Activated naive CD4-positive, alpha-beta T cell treated with anti-CD3 and anti-CD28 coated beads for 36 hours (primary cell): ENCODE measurements at places on chromosomes 5 and 9. TPM values are rescaled to one million over a fixed set of nuclear protein-coding genes. Genes with fewer than 3 reads are reported as not detected.

- H3K36me3 ChIP-seq: no peaks in the 10 kb centered on the region
- DNase-seq: peak; percentile 4
- no peak overlapping the region for H3K27ac ChIP-seq
- H3K4me1 ChIP-seq: no peaks in the 10 kb centered on the region
- H3K27me3 ChIP-seq: peaks cover 6% of the 10 kb centered on the region
These were observed 112.5 kb downstream of the HAPLN1 start for GRCh38 chr5:83608122-83608521.

- no peaks in the 10 kb centered on the region for H3K36me3 ChIP-seq
- H3K4me3 ChIP-seq: no peak overlapping the region
- no peak for DNase-seq
- no peaks in the 10 kb centered on the region for H3K4me1 ChIP-seq
These were observed 536.5 kb upstream of the CDH10 start for GRCh38 chr5:25181249-25181648.

GRCh38 chr5:7186818-7187217, 209.1 kb upstream of the ADCY2 start:
- no peaks in the 10 kb centered on the region for H3K27me3 ChIP-seq
- no peaks in the 10 kb centered on the region for H3K4me1 ChIP-seq
- no peak overlapping the region for H3K4me3 ChIP-seq
- H3K27ac ChIP-seq: no peak overlapping the region
- no peak for DNase-seq

GRCh38 chr5:34553581-34553980, 102.5 kb upstream of the RAI14 start:
- H3K27ac ChIP-seq: no peak overlapping the region
- H3K27me3 ChIP-seq: peaks cover 30% of the 10 kb centered on the region
- H3K36me3 ChIP-seq: no peaks in the 10 kb centered on the region
- no peak overlapping the region for H3K4me3 ChIP-seq
- H3K4me1 ChIP-seq: no peaks in the 10 kb centered on the region

- DNase-seq: no peak
- peaks cover 19% of the 10 kb centered on the region for H3K4me1 ChIP-seq
- H3K36me3 ChIP-seq: no peaks in the 10 kb centered on the region
These were observed 110.1 kb downstream of the WNK2 start for GRCh38 chr9:93294011-93294410.

DNA sequence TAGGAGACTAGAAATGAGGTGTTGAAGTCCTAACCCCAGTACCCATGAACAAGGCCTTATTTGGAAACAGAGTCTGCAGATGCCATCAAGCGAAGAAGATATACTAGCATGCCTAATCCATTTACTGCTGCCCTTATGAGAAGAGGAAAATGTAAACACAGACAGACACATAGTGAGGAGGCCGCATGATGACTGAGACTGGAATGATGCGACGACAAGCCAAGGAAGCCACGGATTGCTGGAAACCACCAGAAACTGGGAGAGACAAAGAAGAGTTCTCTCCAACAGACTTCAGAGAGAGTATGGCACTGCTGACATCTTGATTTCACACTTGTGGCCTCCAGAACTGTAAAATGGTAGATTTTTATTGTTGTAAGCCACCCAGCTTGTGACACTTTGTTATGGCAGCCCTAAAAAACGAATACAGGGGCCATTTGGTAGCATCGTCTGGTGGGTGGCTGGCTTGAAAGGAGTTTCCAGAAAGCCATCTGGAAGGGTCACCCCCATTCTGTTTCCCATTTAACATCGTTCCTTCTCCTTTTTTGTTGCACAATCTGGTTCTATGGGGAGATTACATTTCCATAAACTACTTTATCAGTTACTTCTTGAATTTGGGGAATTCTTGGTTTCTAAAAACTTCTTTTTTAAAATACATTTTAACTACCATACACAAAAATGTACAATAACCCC, 193.1 kb downstream of the HSD17B3 start:
- DNase-seq: no peak
- no peak overlapping the region for H3K27ac ChIP-seq

DNA sequence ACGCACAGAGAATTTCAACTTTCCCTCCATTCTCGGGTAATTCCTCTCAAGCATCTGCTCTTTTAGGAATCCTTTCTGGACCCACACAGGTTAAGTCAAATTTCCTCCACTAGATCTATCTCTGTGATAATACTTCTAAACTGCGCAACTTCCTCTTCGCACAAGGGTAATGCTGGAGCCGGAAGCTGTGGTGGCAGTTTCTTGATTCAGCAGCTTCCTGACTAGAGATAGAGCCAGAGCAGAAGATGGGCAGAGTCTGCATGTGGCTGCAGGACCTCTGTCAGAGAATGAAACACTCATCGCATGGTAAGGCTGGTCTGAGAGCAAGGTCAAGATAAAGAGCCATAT, 11.1 kb upstream of the CDC42SE2 start:
- peaks cover 72% of the 10 kb centered on the region for H3K4me1 ChIP-seq
- peak overlapping the region; percentile 94 for H3K4me3 ChIP-seq
- no peaks in the 10 kb centered on the region for H3K27me3 ChIP-seq
- H3K27ac ChIP-seq: peak overlapping the region; percentile 95
- peaks cover 9% of the 10 kb centered on the region for H3K36me3 ChIP-seq

DNA sequence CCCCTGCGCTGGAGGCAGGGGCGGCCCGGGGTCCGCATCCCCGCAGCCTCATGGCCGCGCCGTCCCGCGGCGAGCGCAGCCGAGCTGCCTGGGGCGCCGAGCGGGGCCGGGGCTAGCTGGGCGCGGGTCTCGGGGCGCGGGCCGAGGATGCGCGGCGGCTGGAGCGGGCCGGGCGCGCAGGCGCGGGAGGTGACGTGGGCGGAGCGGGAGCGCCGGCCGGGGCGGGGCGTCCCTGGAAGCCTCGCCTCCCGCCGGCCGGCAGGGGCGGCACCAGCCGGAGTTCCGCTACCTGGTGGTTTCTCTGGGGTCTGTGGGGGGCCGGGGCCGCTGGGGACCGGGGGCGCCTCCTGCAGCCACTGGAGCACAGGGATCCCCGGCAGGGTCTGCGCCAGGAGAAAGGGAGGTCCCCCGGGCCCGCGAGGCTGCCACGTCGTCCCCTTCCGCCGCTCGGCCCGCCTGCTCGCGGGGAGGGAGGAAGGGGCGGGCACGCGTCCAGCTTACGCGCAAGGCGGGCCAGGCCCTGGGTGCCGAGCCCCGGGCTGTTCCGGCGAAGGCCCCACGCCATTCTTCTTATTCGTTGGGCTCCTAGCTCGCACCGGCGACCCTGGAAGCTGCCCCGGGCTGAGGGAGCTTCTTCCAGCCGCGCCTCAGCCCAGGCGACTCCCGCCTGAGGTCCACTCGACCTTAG, at the start of gene LPCAT1:
TSS of gene LPCAT1 (minus strand) at position 168 of the 688 bp plus-strand sequence. CDS start at position 52, 116 bp downstream.
- DNase-seq: peak; percentile 68
- H3K4me1 ChIP-seq: peaks cover 22% of the 10 kb centered on the region
- peak within 1 kb of the TSS; percentile 87 for H3K4me3 ChIP-seq
- H3K27ac ChIP-seq: peak within 1 kb of the TSS; percentile 4

DNA sequence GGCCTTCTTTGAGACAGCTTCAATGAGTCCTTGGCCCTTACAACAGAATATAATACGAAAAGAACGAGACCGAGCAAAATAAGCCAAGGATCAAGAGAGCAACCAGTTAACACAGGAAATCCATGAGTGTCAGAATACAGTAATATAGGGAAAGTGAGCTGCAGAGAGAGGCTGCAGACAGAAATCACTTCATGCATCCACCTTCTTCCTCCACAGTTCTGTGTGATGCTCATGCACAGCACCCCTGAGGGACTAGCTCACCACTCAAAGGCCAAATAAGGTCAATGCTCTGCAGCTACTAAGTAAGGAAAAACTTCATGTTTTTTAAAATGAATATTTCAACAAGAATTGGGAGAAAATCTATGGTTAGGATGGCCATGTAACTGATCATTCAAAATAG, 257.1 kb downstream of the MCTP1 start:
- H3K4me3 ChIP-seq: no peak overlapping the region
- H3K36me3 ChIP-seq: no peaks in the 10 kb centered on the region
- H3K27me3 ChIP-seq: no peaks in the 10 kb centered on the region
- H3K4me1 ChIP-seq: peaks cover 5% of the 10 kb centered on the region
- no peak for DNase-seq

DNA sequence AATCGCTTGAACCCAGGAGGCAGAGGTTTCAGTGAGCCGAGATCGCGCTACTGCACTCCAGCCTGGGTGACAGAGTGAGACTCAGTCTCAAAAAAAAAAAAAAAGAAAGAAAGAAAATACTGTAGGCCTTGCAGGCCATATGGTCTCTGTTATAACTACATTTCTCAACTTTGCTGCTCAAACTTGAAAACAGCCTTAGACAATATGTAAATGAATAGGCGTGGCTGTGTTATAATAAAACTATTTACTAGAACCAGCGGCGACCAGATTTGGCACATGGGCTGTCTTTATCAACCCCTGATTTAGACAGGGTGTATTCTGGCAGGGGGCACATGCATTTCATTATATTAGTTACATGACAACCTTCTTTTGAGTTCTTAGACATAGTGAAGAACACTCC, 130.0 kb downstream of the C9orf152 start:
- no peak overlapping the region for H3K27ac ChIP-seq
- H3K36me3 ChIP-seq: no peaks in the 10 kb centered on the region
- no peak overlapping the region for H3K4me3 ChIP-seq
- peaks cover 12% of the 10 kb centered on the region for H3K4me1 ChIP-seq
- no peaks in the 10 kb centered on the region for H3K27me3 ChIP-seq

GRCh38 chr9:115164511-115164974, 46.6 kb upstream of the TNC start:
- H3K36me3 ChIP-seq: no peaks in the 10 kb centered on the region
- no peak overlapping the region for H3K27ac ChIP-seq
- no peaks in the 10 kb centered on the region for H3K4me1 ChIP-seq
- H3K4me3 ChIP-seq: no peak overlapping the region
- no peak for DNase-seq

GRCh38 chr5:107469064-107469463, 201.7 kb downstream of the EFNA5 start:
- no peaks in the 10 kb centered on the region for H3K4me1 ChIP-seq
- no peaks in the 10 kb centered on the region for H3K36me3 ChIP-seq
- no peak overlapping the region for H3K27ac ChIP-seq

GRCh38 chr5:108681079-108681921, 66.4 kb upstream of the FER start:
- no peak overlapping the region for H3K27ac ChIP-seq
- H3K27me3 ChIP-seq: no peaks in the 10 kb centered on the region
- H3K4me3 ChIP-seq: no peak overlapping the region
- DNase-seq: peak; percentile 48
- H3K36me3 ChIP-seq: no peaks in the 10 kb centered on the region

- H3K27me3 ChIP-seq: no peaks in the 10 kb centered on the region
- no peak overlapping the region for H3K27ac ChIP-seq
- DNase-seq: no peak
- no peak overlapping the region for H3K4me3 ChIP-seq
- H3K4me1 ChIP-seq: no peaks in the 10 kb centered on the region
These were observed 37.7 kb upstream of the PCSK5 start for GRCh38 chr9:75852746-75853145.

DNA sequence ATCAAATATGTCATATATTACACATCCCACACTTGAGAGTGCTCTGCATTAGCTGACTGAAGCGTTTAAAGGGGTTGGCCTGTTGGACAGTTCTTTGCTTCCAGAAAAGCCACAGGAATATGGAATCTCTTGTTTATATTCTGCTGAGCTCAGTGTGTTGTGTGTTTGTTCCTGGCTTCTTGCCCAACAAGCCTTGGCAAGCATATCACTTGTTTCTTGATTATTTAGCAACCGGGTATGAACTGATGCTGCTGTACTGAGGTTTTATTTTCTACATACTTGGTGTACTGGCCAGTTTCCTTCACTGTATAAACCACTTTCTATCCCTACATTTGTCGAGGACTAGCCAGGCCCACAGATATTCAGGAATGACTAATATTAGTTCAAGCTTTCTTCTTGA, 378.9 kb downstream of the KCTD16 start:
- no peaks in the 10 kb centered on the region for H3K36me3 ChIP-seq
- no peaks in the 10 kb centered on the region for H3K27me3 ChIP-seq
- no peak overlapping the region for H3K27ac ChIP-seq
- no peaks in the 10 kb centered on the region for H3K4me1 ChIP-seq
- H3K4me3 ChIP-seq: no peak overlapping the region
- no peak for DNase-seq

DNA sequence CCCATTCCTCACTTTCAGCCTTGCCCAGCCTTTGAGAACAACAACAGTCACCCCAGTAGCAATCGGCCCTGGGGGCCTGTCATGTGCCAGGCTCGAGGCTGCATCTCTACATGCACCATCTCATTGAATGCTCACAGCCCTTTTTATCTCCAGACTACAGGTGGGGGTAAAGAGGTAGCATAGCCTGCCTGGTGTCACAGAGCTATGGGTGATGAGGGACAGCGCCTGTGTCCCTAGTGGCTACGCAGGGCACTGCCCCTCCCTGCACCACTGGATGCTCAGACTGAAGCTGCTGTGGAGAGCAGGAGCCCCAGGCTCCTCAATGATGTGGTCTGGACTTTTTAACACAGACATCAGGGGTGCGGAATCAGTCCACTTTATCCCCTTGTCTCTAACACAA, 2.8 kb downstream of the CAMK2A start:
- no peaks in the 10 kb centered on the region for H3K36me3 ChIP-seq
- H3K4me1 ChIP-seq: no peaks in the 10 kb centered on the region
- H3K4me3 ChIP-seq: no peak overlapping the region
- H3K27ac ChIP-seq: no peak overlapping the region
- DNase-seq: no peak

DNA sequence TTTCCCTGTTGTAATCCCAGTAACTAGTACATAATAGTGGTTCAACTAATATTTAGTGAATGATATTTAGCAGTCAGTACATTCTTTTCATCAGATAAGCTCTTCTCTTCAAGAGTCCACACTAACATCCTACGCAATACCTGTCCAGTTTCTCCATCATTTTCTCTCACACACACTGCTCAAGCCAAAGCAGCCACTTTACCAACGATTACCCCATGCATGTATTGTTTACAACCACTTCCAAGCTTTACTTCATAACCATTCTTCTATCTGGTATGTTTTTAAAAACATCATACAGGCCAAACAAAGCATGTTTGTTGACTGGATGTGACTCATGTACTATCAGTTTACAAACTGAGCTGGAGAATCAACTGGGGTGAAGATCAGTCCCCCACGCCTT, 7.3 kb downstream of the UBTD2 start:
- peaks cover 2% of the 10 kb centered on the region for H3K36me3 ChIP-seq
- no peak for DNase-seq
- H3K27me3 ChIP-seq: no peaks in the 10 kb centered on the region
- peaks cover 35% of the 10 kb centered on the region for H3K4me1 ChIP-seq

GRCh38 chr5:69516769-69517168, 24.2 kb downstream of the OCLN start:
- H3K27me3 ChIP-seq: no peaks in the 10 kb centered on the region
- no peaks in the 10 kb centered on the region for H3K4me1 ChIP-seq
- DNase-seq: no peak

The PTGS1 gene
- not detected for total RNA-seq

The BTNL9 gene
- total RNA-seq: not detected

The IFNB1 gene
- total RNA-seq: 0.57 TPM

The LCN9 gene
- total RNA-seq: not detected

The LCN12 gene
- total RNA-seq: 1.9 TPM

The FOXD4 gene
- not detected for total RNA-seq

The ELAVL2 gene
- not detected for total RNA-seq

The UGT3A2 gene
- total RNA-seq: not detected

The CYLC2 gene
- total RNA-seq: not detected

The BARHL1 gene
- not detected for total RNA-seq

The AFAP1L1 gene
- total RNA-seq: 0.07 TPM

The MGAT1 gene
- total RNA-seq: 75.2 TPM
